Mesenchymal stem cell (in vitro differentiated cells and primary cell): ENCODE measurements at places on chromosomes 3 and 15.

- no peaks in the 10 kb centered on the region for H3K36me3 ChIP-seq
- H3K4me3 ChIP-seq = no peak overlapping the region
- no peak for DNase-seq
- peaks cover 11% of the 10 kb centered on the region for H3K27me3 ChIP-seq
- peaks cover 11% of the 10 kb centered on the region for H3K4me1 ChIP-seq
- no peak overlapping the region for H3K27ac ChIP-seq
Observed at GRCh38 chr15:70480196-70480856, 283.0 kb downstream of the UACA start.

GRCh38 chr15:88911766-88912118 is 1.4 kb downstream of the MFGE8 start:
- H3K36me3 ChIP-seq = peaks cover 9% of the 10 kb centered on the region
- H3K27ac ChIP-seq = no peak overlapping the region
- H3K4me3 ChIP-seq = no peak overlapping the region

DNA sequence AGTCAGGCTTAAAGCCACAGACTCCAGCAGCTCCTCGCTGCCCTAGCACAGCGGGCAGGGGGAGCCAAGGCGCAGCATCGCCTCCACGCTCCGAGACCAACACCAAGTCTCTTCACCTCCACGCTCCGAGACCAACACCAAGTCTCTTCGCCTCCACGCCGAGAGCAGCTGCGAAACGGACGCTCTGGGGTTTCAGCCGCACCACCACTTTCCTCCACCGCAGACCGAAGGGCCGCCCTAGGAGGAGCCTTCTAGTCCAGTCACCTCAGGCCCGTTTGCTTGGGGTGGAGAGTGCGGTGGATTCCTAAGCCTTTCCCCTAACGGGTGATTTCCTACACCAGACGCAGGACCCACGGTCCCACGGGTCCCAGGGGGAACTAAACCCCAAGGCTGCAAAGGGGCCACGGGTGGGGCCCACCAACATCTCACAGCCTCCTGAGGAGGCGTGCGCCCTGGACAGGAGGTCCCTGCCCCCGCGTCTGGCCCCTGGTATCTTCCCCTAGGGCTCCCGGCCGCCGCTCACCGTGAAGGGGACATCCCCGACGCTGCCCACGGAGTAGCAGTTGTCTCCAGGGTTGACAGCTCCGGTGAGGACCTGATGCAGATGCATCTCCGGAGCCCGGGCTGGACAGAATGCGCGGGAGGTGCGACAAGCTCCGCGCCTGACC is 501 bp downstream of the DMXL2 start:
- H3K4me1 ChIP-seq = no peaks in the 10 kb centered on the region
- H3K27ac ChIP-seq = peak overlapping the region; percentile 72
- H3K36me3 ChIP-seq = no peaks in the 10 kb centered on the region
- H3K27me3 ChIP-seq = no peaks in the 10 kb centered on the region

DNA sequence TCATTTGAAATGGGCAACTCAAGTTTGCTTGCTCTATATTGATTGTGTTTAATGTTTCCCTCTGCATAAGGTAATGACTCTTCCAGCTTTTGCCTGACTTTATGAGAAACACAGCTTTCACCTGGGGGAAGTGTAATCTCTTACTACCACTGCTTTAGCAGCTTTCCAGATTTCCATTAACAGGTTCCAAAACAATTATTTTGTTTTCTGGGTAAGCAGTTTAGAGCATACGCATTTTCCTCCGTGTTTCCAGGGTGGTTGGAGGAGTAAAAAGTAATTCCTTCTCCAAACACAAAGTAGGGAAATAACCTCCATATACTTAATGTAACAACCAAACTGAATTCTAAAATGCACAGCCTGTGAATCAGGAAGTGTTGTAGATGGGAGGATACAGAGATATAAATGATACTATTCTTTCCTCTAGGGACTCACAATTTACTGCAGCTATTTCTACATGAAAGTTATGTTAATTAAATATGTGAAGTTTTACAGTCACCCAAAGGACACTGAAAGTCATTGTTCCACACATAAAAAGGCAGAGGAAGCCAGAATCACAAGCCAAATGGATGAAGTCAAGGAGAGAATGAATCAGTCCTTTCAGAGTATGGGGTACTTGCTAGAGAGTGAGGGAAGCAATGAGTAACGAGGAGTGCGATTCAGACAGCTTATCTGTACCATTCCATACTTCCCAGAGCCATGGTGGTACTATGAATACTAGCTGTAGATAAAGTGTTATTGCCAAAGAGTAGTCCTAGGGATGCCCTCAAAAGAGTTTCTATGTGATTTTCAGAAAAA is 16.6 kb downstream of the ST3GAL6 start:
- peak; percentile 82 for DNase-seq
- no peaks in the 10 kb centered on the region for H3K36me3 ChIP-seq
- H3K4me3 ChIP-seq = no peak overlapping the region
- peak overlapping the region; percentile 90 for H3K27ac ChIP-seq
- peaks cover 13% of the 10 kb centered on the region for H3K4me1 ChIP-seq
- H3K27me3 ChIP-seq = no peaks in the 10 kb centered on the region
